Stimulated activated naive B cell treated with anti-CD40 and anti-IgM and Interleukin-4, amounts not matched to agents 10 μg/mL and 1 μg/mL and 100 μg/mL, for 72 hours (primary cell): ENCODE measurements at places on chromosomes 4 and X.

GRCh38 chrX:151676196-151676595 lies 19.1 kb upstream of the PRRG3 start:
- no peak overlapping the region for H3K27ac ChIP-seq
- no peaks in the 10 kb centered on the region for H3K27me3 ChIP-seq
- DNase-seq: no peak
- H3K4me3 ChIP-seq: no peak overlapping the region
- no peaks in the 10 kb centered on the region for H3K36me3 ChIP-seq

DNA sequence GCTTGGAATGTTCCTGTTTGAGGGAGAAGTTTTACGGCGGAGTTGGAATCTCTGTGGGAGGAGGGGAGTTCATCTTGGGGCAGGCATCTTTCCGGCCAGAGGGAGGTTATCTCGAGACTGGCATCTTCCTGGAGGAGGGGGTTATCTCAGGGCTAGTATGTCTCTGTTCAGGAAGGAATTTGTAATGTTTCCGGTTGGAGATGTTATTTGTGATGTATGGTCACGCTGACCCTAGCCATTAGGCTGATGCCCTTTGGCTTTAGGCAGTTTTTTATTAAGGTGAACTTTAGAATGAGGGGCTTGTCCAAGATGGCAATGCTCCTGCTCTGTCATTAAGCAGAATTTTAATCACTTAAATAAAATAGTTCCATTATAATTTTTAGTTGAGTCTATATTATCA lies 449.7 kb downstream of the PCDH10 start:
- no peak overlapping the region for H3K4me3 ChIP-seq
- H3K27me3 ChIP-seq: no peaks in the 10 kb centered on the region
- no peaks in the 10 kb centered on the region for H3K36me3 ChIP-seq
- no peaks in the 10 kb centered on the region for H3K4me1 ChIP-seq
- DNase-seq: no peak
- no peak overlapping the region for H3K27ac ChIP-seq

GRCh38 chrX:108309144-108309543 lies 129.1 kb downstream of the COL4A6 start:
- H3K36me3 ChIP-seq: no peaks in the 10 kb centered on the region
- H3K27me3 ChIP-seq: peaks cover 5% of the 10 kb centered on the region
- DNase-seq: no peak
- H3K4me1 ChIP-seq: no peaks in the 10 kb centered on the region
- H3K4me3 ChIP-seq: no peak overlapping the region

GRCh38 chrX:22278375-22278774 lies 5.7 kb downstream of the CBLL2 start:
- no peaks in the 10 kb centered on the region for H3K4me1 ChIP-seq
- no peak for DNase-seq
- peaks cover 8% of the 10 kb centered on the region for H3K27me3 ChIP-seq
- no peak overlapping the region for H3K4me3 ChIP-seq

DNA sequence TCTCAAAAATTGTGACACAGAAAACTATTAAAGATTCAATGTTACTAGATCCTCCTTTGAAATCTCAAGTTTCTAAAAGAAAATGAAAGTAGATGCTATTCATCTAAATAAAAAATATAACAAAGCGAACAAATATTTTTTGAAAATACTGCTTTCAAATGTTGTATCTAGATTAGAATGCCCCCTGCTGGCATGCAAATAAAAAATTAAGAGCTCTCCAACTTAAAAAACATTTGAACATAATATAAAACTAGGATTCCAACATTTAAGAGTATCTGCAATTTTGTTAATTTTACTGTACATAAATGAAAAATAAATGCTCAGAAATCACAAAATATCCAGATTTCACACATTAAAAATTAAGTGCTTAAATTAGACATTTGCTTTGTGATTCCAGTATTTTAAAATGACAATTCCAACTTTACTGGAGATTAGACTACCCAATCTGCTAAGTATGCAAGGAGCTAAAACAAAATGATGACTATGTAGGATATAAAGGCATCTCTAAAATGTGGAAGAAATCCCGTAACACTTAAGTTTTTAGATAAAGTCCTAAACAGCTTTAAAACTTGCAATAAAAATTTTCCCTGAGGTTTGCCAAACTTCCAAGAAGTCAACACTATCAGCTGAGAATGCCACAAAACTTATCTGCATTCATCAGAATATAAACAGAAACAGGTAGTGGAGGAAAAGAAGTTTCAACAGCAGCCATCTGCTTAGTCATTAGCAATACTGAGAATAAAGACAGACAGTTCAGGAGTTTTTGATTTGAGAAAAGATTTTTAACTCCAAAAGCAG lies 32.7 kb downstream of the DHX15 start:
- DNase-seq: no peak
- no peaks in the 10 kb centered on the region for H3K27me3 ChIP-seq
- no peak overlapping the region for H3K27ac ChIP-seq
- H3K36me3 ChIP-seq: peaks cover 22% of the 10 kb centered on the region
